ENCODE measurements at places on chromosomes 5 and 9.
A peak's percentile ranks its signal among the peaks of the same experiment; 100 is the strongest.

DNA sequence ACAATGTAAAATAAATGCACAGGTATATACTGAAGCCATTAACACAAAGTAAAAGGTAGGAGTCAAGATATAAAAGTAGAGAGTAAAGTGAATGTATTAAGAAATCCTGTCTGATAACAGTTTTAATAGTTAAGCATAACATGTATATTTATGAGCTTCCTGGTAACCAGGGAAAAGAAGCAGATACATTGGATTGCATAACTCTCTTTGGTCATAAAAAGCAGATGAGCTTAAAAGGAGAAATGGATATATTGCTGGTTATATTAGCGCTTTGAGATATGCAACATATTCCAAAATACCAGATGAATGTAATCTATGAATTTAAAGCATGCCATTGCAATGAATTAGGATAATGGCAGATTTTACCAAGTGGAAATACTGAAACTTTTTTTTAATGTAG is 6.2 kb upstream of the TNFSF8 start:
- DNase-seq = no peak

DNA sequence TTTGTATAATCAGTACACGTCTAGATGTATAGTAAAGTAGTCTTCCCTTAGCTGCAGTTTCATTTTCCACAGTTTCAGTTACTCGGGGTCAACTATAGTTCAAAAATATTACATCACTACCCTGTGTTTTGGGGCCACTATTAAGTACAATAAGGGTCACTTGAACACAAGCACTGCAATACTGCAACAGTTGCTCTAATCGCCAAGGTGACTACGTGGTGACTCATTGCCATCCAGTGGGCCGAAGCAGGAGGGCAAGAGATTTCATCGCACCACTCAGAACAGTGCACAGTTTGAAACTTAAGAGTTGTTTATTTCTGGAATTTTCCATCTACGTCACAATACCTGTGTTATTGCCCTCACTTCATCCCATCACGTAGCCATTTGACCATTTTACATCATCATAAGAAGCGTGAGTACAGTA is at the start of gene ARL14EPL:
Gene ARL14EPL (plus strand): TSS at position 379 of the 424 bp plus-strand sequence. CDS start 18,994 bp downstream, outside the sequence.
- DNase-seq = peak; percentile 23

DNA sequence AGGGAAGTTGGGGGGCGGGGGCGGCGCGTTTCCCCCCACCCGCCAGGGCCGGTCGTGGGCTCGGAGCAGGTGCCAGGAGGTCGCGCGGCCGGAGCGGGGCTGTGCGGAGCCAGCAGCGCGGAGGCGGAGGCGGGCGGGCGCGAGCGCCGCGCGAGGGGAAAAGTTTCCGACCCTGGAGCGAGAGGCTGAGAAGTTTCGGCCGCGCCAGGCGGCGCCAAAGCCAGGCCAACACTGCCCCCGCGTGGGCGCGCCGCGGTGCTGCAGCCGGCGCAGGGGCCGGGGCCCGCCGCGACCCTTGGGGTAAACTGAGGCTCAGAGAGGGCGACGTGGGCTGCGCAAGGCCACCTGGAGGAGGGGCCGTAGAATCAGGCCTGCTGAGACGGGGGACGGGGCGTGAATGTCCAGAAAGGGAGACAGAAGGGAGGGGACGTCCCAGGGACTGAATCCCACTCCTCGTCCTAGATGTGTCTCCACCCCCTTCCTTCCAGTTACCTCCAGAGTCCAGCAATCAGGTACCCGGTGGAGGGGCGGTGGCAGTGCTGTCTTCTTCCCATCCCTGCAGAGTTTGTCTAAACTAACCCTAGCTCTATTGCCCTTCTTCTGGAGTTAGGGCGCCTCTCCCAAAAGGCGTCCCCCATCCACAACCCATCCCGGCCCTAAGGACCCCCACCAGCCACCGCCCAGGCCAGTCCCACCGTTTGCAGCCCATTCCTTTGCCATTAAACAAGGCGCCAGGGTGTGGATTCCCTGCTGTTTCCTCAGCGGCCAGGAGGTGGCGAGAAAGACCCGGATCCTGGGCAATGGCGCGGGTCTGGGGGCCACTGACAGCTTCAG is 10.2 kb downstream of the C9orf50 start:
- DNase-seq = peak; percentile 85

- no peak for DNase-seq
Observed at GRCh38 chr5:68432682-68433081, 217.1 kb downstream of the PIK3R1 start.

DNA sequence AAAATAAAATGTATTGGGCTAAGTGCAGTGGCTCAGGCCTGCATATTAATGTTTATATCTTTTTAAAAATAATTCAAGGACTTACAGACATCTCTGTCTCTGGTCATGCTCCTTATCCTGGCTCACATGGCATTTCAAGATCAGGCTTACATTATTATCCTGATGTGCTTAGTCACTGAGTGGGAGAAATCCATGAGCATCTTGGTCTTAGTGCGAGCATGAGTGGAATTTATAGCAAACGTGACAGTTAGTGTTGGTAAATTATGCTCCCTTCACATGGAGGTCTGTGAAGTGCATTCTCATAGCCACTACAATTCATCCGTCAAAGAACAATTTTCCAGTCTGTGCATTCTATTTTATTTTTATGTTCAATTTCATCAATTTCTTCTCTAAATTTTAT is 237.8 kb upstream of the EDIL3 start:
- no peak for DNase-seq

DNA sequence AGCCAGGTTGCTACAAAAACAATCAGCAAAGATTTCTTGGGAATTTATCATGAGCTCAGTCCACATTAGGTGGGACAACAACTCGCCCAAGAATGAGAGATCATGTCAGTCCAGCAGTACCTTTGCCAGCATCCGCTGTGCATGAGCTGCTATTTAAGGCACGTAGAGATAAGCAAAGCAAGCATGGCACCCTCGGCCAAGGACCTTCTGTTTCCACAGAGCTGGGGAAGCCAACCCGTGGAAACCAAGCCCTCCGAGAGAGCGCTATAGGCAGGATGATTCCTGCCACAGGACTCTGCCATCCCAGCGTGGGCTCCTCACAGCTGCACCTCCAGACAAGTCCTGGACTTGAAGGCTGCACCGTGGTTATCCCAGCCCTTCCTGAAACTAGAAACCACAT is 189.5 kb upstream of the PPP1R26 start:
- no peak for DNase-seq

GRCh38 chr9:133135146-133135745 is 14.2 kb upstream of the RALGDS start:
- DNase-seq = no peak

DNA sequence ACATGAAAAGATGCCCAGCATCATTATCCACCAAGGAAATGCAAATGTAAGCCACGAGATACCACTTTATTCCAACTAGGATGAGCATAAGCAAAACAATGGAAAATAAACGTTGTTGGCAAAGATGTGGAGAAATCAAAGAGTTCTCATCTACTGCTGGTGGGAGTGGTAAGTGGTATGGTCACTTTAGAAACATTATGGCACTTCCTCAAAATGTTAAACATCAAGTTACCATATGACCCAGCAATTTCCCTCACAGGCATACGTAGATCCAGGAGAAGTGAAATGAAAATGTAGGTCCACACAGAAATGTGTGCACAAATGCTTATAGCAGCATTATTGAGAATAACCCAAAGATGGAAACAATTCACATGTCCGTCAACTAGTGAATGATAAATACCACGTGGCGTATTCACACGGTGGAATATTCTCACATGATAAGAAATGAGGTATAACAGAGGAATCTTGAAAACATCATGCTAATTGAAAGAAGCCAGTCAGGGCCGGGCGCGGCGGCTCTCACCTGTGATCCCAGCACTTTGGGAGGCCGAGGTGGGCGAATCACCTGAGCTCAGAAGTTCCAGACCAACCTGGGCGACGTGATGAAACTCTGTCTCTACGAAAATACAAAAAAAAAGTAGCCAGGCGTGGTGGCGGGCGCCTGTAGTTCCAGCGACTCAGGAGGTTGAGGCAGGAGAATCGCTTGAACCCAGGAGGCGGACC is 16.4 kb upstream of the FLT4 start:
- no peak for DNase-seq

- DNase-seq = no peak
Observed at GRCh38 chr5:120158211-120158610, 305.9 kb upstream of the PRR16 start.

DNA sequence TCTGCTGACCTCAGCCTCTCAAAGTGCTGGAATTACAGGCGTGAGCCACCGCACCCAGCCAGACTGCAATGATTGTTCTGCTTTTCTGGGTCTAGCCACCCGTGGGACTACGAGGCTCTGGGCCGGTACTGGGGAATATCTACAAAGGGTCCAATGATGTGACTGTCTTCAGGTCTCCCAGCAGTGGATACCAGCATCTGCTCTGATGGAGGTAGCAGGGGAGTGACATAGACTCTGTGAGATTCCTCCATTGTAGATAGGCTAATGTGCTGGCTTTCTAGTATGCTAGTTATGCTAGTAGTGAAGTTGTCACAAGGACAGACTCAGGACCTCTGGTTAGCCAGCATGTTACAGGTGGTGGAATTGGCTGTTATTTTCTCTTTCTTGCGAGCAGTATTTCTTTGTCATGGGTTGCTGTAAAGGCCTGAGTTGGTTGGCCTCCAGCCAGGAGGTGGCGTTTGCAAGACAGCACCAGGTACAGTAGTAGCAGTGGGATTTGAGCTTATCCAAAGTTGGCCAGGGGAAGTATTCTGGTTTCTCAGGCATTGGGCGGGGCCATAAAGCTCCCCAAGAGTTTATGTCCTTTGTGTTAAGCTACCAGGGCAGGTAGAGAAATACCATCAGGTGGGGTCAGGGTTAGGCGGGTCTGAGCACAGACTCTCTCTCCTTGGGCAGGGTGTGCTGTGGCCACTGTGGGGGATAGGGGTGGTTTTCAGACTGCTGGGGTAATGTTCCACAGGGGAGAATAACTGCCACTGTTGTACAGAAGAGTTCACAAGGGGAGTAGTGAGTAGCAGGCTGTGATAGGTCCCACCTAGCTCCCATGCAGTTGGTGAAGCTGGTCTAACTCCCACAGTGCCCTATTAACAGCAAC is 105.2 kb downstream of the SGCD start:
- no peak for DNase-seq

GRCh38 chr5:142506046-142506445 is 179.8 kb downstream of the FGF1 start:
- DNase-seq = no peak

GRCh38 chr5:37803487-37803886 is 36.4 kb downstream of the GDNF start:
- DNase-seq = no peak

- no peak for DNase-seq
Observed at GRCh38 chr5:72210888-72211678, 103.8 kb downstream of the MAP1B start.

DNA sequence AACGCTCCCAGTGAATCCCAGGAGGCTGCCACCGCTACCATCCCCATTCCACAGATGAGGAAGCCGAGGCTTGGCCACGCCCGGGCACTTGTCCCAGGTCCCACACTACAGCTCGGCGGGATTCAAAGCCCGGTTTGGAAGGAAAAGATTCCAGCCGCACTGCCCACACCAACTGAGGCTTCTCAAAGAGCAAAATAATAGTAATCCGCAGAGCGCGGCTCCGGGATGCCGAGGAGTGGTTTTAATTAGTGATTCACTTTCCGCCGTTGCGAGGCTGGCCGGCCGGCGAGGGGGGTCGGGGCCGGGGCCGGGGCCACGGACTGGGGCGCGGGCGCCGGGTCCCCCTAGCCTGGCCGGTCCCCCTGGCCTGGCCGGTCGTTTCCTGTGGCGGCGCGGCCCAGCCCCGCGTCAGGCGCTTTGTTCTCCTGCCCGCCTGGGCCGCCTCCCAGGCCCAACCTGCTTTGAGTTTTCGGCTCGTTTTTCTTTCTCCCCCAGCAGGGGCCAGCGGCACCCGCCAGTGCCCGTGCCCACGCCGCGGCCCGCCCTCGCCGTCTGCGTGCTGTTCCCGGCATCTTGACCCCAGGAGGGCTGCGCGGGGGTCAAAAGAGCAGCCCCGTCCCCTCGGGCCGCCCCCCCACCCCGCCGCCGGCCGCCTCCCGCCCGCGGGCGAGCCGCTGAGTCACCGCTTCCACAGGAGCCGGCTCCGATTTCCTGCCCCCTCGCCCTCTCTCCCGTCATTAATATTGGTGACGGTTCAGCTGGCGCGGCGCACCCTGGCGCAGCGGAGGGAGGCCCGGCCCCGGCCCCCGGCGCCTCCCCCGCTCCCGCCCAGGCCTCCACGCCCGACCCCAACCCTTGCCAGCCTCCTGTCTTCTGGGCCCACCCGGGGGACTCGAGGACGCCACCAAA is 31.2 kb downstream of the FGF18 start:
- DNase-seq = peak; percentile 77

GRCh38 chr9:137007108-137007815 is 10.9 kb upstream of the CLIC3 start:
- DNase-seq = no peak

DNA sequence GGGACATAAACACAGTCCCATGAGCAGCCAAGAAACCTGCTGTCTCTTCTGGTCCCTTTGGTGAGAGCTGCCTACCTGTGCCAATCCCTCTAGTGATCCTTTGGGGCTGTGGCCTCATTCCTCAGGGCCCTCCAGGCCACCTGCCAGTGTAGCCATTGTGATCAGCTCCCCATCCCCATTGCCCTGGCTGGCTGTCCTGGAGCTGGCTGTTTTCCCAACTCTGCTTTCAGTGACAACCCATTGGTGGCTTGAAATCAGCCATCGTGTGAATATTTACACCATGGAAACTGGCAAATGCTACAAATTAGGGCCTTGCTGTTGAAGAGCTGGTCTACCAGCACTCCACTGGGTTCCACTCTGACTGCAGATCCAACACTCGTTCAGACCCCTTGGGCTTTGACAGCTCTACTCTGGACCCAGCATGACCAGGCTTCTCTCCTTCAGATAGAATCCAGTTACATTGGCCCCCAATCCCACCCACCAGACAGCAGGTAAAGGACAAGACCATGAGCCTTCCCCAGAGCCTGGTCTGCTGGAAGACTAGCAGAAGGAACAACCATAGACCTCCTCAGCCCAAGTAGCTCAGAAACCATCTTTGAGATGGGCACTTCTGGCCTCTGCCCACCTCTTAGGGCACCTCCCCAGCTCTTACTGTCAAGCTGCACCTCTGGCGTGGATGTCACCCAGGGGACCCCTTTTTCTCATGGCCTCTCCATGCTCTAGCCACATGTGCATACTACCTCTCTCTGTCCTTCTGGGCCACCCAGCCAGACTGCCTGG is 69.2 kb upstream of the NEK6 start:
- DNase-seq = no peak

DNA sequence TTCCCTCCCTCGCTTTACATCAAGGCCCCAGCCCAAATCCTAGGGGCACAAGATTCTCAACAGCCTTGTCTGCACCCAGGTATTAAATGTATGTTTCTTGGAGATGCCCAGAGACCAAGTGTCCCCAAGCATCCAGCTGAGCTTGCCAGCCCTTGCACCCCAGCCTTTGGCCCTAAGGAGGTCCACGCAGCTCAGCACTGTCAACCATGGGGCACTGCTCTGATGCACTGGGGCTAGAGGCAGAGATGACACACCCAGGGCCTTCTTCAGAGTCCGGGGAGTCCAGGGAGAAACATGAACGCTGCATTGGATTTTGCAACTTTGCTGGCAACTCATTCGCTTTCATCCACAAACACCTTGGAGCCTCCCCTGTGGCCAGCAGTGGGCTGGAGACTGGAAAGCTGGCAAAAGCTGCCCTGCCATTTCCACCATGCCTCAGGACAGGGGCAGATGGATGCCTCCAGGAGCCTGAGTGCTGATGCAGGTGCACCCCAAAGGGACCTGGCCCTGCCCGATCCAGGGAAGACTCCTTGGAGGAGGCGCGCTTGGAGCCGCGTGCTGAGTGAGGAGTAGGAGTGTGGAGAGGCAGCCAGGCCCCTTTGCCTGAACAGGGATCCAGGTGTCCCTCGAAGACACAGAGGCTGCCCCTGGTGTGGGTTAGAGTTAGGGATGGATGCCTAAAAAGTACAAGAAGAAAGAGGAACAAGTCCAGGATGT is 19.3 kb downstream of the PAEP start:
- no peak for DNase-seq

- no peak for DNase-seq
Observed at GRCh38 chr5:74519161-74519571, 121.4 kb downstream of the ENC1 start.

Measured in HEK293T (cell line).